ENCODE measurements at places on chromosomes 12 and 14.

GRCh38 chr14:104244221-104245011 is 106.0 kb downstream of the KIF26A start:
- no peak for DNase-seq

DNA sequence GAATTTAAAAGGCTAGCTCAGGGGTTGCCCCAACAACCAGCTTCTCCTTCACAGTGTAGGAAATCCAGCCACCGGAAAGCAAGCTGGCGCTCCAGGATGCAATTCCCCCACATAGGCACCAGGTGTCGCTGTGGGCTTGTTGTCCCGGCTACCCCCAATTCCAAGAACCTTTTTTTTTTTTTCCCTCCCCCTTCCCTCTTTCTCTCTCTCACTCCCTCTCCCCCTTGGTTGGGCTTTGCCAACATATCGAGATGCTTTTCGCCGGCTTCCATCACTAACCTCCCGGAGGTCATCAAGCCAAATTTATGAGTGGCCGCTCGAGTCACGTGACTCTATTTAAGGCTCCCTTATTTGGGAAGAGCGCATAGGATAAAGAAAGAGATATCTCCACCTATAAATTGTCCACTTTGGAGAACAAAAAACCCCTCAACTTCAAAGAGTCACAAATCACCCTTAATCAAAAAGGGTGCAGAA is at the start of gene HOXC5:
Gene HOXC5 (plus strand): TSS at position 424 of the 474 bp plus-strand sequence. CDS start 73 bp downstream, outside the sequence.
- DNase-seq, result peak; percentile 62

GRCh38 chr12:111330800-111331752 is 37.8 kb downstream of the PHETA1 start:
- no peak for DNase-seq

DNA sequence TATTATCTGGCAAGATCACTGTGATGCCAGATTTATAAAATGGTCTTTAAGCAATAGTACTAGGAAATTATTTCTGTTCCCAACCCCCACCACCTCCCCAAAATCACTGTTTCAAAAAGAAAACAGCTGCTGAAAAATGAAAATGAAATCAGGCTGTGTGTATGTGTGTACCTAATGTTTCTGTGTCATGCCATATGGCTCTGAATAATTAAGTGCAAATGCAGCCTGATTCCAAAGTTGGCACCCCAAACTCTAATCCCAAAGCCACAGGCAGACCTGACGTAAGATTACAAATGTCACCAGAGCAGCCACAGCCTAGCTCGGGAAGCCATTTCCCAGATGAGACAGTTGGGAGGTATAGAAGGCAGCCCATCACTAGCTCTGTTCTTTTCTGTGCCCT is 175.5 kb downstream of the MED13L start:
- no peak for DNase-seq

- DNase-seq, result no peak
Observed at GRCh38 chr12:128905003-128905544, 51.8 kb downstream of the GLT1D1 start.

DNA sequence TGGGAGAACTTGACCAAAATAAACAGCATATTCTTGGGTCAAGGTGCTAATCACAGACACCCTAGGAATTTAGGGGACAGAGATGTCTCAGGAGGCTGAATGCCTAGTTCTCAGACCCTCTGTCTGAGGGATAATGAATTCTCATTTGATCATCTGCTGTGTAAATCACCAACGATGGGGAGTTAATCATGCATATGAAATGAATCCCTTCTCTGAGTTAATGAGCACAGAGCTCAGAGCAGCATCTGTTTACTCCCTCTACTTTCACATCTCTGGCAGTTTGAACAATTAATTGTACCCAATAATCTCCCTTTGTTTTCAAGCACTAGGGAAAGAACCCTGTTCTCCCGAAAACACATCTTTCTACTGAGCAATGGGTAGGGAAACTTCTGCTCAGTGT is 129.4 kb upstream of the SRRM4 start:
- DNase-seq, result no peak

DNA sequence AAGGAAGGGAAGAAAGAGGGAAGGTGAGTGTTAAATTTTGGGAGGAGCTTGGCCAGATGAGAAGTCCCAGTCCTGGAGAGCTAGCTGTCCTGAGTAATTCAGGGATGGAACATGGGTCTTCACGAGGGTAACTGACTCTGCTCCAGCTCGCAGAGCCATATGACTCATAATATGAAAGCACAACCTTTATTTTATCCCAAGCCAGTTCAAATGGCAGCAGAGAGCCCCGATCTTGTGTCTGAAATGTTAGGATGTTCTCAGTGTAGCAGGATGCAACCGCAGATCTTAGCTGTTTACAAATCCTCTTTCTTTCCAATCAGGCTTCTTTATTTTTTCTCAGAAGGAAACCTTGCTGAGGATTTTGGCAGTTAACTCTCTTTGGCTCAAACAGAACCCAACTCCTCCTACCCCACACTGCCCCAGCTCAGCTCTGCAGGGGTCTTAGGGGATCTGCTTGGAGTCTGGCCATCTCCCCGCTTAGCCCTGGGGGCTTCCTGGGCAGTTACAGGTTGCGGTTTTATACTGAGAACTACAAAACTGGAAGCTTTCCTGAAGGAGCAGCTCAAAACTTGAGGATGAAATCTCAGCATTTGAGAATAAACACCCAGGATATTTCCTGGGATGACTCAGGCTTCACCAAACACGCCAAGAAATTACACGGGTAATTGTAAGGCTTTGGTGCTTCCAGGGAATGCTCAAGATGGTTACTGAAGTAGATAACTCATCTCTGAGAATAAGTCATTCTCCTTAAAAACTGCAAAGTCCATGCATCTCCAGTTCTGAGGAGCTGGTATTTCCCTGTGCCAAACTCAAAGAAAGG is 92.5 kb downstream of the VCPKMT start:
- DNase-seq, result no peak

Measured in central memory CD8-positive, alpha-beta T cell (primary cell).